Lung microvascular endothelial cell (primary cell): ENCODE measurements at places on chromosomes 7 and 10. TPM values are rescaled to one million over a fixed set of nuclear protein-coding genes. Genes with fewer than 3 reads are reported as not detected.

Gene VIPR2
- total RNA-seq = not detected in 2 replicates

Gene TAS2R39
- total RNA-seq = not detected in 2 replicates

Gene PILRA
- total RNA-seq = 0.20 and 0.22 TPM in 2 replicates

Gene CRYGN
- total RNA-seq = not detected in 2 replicates

Gene NEURL1
- not detected in 2 replicates for total RNA-seq

Gene CRPPA
- 1.2 and 1.3 TPM in 2 replicates for total RNA-seq

Gene COMMD3
- total RNA-seq = 31.4 and 32.7 TPM in 2 replicates

DNA sequence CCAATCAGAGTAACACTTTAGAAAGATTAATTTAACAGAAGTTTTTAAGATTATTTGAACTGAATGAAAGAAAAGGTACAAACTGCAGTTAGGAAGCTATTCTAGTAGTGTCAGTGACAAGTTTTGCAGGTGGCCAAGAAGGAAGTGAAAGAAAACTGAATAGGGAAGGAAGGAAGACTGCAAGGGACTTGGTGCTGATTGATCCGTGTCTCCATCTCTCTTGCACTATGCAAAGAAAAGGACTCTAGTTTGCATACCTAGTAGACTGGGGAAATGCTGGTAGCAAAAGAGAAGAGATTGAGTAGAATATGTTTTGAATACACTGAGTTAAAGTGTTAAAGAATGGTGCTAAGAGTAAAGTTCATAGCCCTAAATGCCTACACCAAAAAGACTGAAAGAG, 33.0 kb downstream of the OR6V1 start:
- DNase-seq = no peak

DNA sequence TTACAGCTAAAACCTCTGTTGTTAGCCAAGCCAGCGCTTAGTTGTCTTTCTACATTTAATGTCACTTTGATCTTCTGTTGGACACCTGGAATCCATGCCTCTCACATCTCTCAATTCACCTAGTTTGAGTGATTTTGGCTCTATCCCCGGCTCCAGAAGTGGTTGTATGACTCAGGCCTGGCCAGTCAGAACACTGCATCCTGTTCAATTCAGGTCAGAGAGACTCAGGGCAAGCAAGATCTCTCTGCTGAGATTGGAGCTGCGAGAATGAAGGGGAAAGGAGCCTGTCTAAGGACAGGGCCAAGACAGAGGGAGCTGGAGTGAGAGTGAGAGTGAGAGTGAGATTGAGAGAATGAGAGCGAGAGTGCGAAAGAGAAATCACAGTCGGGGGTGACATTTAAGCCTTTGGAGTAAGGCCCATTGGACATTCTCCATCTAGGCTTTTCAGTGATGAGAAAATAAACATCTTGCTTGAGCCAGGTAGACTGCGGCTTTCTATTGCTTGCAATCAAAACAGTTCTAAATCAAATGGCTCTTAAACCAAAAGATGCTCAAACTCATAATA, 83.3 kb upstream of the DYNC1I1 start:
- peak; percentile 43 for DNase-seq

DNA sequence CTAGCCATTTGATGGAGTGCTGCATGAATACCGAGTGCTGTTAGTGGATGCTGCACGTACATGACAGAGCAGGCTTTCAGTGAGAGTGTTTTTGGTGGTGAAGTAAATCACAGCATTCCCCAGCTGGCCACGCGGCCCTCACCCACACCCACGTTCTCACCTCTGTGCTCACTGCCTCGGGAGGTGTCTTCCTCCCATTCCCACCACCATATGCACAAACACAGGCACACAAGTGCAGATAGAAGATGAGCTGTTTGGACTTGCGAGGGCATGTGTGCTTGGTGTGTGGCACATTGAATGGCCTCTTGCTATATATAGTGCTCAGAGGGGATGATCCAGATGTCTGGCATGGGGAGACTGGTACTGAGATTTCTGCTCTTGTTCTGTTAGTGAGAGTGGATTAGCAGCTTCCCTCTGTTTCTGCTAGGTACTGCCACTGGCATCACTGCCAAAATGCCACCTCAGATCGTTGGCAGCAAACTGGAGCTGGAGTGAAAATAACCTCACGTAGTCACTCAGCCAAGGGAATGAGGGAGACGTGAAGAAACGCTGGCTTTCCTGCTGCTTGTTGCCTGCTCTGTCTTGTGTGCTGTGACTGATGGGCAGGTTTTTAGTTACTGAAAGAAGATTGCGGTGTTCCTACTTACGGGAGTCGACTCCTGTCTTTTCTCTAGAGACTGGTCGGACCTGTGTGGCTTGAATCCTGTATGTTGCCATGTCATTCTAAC, 19.1 kb downstream of the DNAJB6 start:
- DNase-seq = no peak

DNA sequence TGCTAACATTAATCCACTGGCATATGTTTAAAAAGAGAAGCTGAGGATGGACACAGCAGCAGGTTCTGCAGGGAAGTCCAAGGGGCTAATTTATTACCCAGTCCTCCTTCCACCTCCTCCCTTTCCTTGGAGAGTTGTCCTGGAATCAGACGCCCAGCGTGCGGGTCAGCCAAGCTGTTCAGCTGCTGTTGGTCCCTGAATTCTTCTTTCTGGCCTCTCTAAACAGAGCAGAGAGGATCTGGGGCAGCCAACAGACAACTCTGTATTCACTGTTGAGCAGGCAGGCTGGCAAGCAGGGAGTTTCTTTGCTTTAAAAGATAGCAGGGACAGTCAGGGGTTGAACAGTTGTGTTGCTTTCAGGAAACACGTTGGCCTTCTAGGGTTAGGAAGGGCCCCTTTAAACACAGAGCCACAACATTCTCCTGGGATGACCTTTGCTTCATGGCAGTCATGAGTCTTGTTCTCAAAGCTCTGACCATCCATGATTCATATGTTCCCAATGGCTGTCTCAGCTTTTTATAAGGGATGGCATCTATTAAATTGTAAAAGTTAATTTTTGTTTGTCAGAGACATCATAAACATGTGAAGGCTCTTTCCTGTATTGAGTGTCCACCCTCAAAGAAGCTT, 217.0 kb downstream of the CREB5 start:
- DNase-seq = no peak

- no peak for DNase-seq
Observed at GRCh38 chr10:100740476-100741377, 4.7 kb upstream of the PAX2 start.

GRCh38 chr10:117710181-117710798, 167.7 kb downstream of the EMX2 start:
- DNase-seq = no peak

- DNase-seq = peak; percentile 51
Observed at GRCh38 chr10:5292196-5292735, 72.5 kb upstream of the UCN3 start.

DNA sequence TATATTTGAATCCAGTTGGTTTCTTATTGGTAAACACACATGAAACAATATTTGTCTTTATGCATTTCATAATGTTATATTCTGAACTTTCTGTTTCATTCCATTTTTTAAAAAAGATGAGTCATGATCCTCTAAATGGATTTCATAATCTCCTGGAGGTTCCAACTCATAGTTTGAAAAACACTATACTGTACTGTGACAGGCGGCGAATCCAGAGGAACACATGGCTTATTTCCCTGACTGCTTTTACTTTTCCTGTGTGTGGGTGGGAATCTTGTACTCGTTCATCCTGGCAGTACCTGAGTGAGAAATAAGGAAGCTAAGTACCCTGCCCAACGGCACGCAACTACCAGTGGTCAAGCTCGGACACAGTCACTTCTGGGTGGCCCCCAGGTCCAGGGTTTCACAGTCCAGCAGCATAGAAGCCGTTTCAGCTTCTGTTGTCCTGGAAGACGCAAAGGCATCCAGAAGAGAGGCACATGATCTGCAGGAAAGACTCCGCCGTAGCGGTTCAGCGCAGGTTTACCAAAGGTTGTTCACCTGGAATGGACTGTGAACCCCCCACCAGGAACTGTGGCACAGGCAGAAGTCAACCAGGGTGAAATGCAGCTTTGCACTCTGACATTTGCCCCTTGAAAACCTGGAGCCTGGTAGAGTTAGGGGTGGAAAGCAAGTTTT, 117.7 kb downstream of the CCNY start:
- peak; percentile 77 for DNase-seq

DNA sequence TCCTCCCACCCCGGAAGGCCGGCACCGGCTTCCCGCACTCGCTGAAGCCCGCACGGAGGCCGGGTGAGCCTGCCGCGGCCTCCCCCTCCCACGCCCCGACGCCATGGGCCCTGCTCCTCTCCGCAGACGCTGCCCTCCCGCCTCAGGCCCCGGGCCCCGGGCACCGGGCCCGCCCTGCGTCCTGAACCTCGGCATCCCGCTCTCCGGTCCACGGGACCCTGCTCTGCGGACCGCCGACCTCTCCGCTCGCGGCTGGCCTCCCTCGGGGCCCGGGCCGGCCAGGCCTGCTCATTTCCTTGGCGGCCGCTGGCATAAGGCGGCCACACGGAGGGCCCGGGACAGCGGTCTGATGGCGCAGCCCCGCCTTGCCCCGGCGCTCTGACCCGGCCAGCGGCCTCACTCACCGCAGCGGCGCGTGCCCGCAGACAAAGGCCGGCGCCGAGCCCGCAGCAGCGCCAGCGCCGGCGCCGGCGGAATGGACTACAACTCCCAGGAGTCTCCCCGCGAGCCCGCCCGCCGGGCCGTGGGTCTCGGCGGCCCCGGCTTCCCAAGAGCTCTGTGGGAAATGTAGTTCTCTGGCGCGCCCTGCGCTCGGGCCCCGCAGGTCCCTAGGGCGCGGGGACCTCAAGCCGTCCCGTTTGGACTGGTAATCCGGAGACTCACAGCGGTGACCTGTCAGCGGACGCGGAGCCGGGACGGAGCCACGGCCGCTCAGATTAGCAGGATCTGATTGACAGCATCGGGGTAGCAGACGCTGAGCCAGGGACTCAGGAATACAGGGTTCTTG, at the start of gene ZNF32:
TSS of gene ZNF32 (minus strand) at position 484 of the 787 bp plus-strand sequence. CDS start 2,748 bp downstream, outside the sequence.
- peak; percentile 87 for DNase-seq

- no peak for DNase-seq
Observed at GRCh38 chr10:117078168-117078837, 59.8 kb downstream of the VAX1 start.

DNA sequence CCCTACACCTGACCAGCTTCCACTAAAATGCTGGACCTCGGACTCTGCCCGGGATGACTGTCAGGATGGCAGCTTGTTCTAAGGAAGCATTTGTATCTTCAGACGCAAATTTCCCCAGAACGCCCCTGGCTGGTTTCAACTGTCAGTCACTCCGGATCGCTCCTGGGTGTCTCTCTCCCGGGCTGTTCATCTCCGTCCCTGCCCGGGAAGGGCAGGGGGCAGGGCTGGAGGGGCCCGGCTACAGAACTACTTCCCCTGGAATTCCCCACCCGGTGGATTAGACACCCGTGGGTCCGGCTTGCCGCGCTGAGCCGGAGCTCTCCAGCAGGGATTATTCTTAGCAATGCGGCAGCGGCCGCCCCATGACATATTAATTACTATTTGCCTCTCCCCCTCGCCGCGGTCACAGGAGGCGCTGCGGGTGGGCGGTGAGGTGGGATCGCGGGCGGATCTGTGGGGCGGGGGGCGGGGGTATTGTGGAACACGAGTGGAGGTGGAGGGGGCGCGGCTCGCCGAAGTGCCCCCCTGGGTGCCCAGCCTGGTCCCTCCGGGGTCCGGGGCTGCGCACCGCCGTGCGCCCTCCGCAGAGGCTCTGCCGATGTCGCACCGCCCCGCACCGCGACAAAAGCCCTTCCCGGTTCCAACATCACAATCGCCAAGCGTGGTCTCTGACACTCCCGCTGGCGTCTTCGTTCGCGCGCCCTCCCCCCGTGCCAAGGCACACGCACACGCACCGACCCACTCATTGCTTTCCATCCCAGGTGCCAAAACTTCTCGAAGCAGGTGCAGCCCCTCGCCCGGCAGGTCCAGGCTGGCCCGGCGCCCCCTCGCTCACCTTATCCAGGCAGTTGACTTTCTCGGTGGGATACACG, 276.1 kb upstream of the NEBL start:
- peak; percentile 49 for DNase-seq

DNA sequence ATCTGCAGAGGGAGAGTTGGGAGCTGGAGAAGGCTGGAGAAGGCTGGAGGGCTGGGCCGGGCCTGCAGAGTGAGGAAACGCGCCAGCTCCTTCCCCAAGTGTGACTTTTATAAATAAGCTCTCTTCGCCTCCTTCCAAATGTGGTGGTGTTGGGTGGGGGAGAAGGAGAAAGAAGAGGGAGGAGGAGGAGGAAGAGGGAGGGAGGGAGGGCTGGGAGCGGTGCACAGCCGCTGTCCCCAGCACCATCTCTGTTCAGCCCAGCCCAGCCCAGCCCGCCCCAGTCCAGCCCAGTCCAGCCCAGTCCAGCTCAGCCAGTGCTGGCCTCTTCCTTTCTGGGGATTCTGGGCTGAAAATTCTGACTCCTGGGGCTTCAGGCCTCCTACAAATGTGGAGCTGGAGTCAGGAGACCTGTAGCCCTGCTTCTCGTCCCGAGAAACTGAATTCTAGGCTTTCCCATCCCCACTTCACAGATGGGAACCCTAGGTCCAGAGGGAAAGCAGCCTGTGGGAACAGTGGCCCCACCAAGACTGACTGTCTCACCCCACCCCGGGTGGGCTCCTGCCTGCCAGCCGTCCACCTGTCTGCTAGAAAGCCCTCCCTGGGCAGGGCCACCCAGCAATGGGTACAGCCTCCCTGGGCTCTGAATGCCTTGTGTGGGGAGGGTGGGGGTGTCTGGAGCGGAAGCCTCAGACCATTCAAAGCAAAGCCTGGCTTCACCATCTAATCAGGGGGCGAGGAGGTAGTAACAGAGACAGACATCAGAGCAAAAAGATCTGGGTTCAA, 2.3 kb downstream of the STX1A start:
- DNase-seq = no peak

- DNase-seq = no peak
Observed at GRCh38 chr7:140864732-140865131, 60.0 kb downstream of the BRAF start.

DNA sequence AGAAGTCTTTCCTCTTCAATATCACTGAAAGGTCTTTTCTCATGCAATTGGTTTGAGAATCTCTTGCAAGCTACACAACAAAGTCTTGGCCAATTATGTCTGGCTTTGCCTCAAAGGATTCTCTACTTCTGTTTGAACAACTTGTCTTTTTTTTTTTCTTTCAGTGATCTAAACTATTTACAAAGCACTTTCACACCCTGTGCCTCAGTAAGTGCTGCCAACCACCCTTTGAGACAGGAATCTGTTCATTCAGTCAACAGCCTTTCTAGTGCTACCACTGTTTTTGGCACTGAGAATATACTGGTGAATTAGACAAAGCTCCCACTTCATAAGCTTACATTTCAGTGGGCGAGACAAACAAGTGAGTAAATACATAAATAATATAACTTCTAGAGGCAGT, 26.9 kb upstream of the SDK1 start:
- DNase-seq = no peak

GRCh38 chr7:130894146-130894908, 160.3 kb upstream of the KLF14 start:
- DNase-seq = peak; percentile 72

DNA sequence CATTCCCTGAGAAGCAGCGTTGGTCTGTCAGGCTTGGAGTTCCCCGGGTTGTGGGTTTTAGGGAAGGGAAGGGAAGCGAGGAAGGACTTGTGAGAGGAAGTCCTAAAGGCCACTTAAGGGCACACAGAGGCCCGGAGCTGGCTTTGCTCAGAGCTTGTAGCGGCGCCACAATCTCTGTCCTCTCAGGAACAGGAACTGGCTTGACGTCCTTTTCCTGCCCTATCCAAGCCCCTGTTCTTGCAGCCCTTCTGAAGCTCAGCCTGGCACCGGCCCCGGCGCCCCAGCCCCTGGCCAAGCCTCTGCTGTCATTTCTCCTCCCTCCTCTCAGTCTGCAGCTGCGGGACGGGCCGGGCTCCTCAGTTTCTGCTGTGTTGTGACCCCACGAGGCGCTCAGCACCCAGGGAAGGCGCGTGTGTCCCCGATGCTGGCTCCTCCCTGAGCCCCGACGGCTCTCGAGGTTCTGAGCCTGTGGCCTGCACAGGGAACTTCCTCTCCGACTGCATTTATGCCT, at the start of gene GIMAP8:
TSS of gene GIMAP8 (plus strand) at position 140 of the 511 bp plus-strand sequence. CDS start 16,069 bp downstream, outside the sequence.
- DNase-seq = peak; percentile 74

- no peak for DNase-seq
Observed at GRCh38 chr10:72980348-72980747, 25.7 kb upstream of the PLA2G12B start.
